Upper lobe of left lung (tissue), 6 donors: ENCODE measurements at places on chromosomes 7 and 10.

GRCh38 chr10:7857262-7857661 lies 39.0 kb downstream of the TAF3 start:
- DNase-seq: no peak

DNA sequence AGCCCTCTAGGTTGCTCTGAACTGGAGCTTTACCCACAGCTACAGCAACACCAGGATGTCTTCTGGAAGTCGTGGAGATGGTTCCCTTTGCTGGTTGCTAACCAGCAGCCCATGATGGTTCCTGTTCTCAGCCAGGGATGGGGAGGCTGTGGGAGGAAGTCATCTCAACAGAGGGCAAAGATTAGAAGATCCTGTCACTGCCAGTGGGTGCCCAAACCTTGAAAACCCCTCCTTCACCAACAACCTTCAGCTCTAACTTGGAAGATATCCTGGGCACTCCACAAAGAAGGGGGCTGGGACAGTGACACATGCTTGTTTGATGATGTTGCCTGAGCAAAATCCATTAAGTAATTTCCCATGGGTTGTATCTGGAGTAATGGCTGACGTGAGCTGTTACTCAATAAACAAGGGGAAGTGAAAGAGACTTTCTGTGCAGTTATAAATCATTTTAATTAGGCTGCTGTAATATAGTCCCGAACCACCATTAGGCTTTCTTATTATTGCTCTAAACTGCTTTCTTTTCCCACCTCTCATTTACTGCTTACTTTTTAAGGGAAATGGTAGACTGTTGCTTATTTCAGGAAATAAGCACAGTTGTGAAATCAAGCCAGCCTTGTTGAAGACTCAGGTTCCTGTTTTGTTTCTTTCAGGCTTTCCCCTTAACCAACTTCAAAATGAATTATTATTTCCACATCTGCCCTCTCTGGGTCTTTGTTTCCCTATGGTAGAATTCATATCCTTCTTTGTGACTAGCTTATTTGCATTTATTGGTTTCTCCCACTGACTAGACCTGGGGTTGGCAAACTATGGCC lies 124.8 kb downstream of the PPP1R17 start:
- DNase-seq: no peak

- no peak for DNase-seq
These were observed 209.6 kb downstream of the DKK1 start for GRCh38 chr10:52523696-52524095.

- DNase-seq: no peak
These were observed 620 bp downstream of the BET1 start for GRCh38 chr7:94003446-94004023.

DNA sequence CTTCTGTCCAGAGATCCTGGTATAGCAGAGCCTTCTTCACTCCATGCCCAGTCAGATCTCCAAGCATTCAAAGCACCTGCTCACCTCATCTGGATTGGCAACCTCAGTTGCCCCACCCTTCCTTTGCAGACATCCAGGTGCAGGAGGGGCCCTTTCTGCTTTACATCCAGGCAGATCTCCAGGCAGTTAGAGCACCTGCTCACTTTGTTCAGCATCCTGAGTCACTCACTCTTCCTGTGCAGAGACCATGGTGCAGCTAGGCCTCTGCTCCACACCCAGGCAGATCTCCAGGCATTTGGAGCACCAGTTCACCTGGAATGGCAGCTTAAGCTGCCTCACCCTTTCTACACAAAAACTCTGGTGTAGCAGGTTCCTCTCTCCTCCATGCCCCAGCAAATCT lies 153.1 kb downstream of the CDK14 start:
- DNase-seq: no peak

DNA sequence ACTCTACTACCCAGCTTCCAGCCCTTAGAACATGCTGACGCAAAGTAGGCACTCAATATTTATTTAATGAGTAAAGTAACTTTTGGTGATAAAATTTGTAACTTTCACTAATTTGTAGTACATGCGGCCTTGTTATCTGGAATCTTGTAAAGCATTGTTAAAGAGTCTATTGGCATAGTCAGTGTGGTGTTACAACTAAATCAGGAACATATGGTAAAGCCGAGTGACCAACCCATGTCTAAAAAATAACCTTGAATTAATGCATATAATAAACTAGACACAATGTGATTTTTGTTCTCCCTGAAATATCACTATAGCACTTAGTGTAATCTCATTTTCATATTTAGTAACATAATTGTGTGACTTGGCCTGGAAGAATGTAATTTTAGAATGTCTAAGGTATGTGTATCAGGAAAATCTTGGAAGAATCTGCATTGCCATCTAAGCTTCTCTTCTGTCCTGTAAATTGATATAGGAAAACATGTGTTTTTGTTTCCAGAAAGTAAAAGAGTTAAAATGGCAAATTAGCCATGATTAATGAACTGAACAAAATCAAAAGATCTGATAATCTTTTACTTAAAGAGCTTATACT lies 256.7 kb upstream of the GNAI1 start:
- no peak for DNase-seq

DNA sequence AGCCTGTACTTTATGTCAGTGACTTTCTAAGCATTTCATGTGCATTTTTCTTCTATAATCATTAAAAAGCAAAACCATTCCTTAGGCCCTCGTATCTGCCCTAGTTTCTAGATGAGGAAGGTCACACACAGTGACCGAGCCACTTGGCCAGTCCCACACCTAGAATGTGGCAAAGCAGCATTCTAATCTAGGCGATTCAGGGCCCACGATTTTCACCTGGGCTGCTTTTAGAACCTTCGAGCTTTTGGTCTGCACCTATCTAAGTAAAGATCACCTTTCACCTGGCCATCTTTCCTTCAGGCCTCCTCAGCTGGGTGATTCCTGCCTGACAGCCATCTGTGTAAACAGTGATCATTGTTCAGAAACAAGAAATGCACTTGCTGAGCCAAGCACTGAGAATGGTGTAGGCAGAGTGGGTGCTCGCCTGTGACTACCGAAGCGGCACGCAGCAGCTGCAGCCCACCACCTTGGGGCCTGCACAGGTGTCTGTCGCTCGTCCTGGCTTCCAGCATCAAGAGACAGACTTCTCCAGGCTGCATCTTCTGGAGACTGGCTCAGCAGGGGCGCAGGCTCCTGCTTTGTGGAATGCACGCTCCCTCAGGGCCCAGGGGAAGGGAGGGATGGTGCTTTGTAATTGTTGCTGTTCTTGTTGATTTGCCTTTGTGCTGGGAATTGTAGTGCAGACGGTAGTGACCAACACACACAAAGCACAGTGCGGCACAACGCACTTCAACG lies 149.0 kb upstream of the INSYN2A start:
- peak; percentile 52 for DNase-seq

DNA sequence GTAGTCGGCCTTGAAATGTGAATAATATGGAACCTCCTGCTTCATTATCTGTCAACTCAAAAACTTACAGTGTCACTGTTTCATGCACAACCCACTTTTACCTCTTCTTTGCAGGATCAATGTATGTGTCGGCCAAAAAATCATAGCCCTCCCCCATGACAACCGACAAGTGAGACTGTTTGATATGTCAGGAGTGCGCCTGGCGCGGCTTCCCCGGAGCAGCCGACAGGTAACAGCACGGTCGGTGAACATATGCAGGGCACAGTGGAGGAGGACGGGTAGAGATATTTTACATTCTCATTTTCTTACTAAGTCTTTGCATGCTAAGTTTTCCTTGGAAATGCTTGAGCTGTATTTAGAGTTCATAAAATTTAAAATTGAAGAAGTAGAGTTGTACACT lies 68.6 kb downstream of the WDR37 start:
- DNase-seq: no peak

GRCh38 chr7:156402255-156402654 lies 238.3 kb upstream of the RNF32 start:
- DNase-seq: no peak

- DNase-seq: no peak
These were observed 1.4 kb upstream of the NEUROG3 start for GRCh38 chr10:69574571-69574978.

GRCh38 chr7:127682140-127682539 lies 30.1 kb downstream of the SND1 start:
- no peak for DNase-seq
